ENCODE measurements at places on chromosomes 4 and X.

DNA sequence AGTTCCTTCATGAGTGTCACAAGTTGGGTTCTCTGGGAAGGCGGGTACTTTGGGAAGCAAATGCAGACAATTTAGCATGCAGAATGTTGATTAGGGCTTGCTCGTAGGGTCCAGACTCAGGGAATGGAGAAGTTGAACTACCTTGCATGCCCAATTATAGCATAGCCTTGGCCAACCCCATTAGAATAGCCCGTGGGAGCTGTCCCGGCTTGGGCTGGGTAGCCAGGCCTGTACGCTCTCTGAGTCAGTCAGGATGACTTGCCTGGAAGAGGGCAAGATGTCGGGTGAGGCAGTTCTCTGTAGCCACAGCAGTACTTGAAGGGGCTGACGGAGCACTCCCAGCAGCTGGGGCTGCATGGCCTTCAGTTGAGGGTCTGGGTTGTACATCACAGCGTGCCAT lies 19.5 kb downstream of the KIAA0232 start:
- no peak for DNase-seq

DNA sequence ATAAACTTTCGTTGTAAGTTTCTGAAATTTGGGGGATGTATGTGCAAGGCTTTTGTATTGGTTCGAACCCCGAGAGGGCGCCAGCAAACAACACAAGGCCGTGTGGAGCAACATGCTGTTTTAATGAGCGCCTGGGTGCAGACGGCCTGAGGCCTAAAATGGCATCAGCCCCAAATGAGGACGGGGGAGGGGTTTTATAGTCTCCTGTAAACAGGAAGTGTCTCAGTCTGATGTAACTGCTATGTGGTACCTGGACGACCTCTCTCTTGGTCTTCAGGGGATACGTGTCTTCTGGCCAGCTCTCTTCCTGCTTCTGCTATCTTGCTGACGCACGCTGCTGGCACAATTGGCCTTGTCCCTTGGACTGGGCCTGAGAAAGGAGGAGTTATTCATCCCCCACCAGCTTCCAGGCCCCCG lies 1348.0 kb downstream of the ADGRL3 start:
- DNase-seq, result no peak

DNA sequence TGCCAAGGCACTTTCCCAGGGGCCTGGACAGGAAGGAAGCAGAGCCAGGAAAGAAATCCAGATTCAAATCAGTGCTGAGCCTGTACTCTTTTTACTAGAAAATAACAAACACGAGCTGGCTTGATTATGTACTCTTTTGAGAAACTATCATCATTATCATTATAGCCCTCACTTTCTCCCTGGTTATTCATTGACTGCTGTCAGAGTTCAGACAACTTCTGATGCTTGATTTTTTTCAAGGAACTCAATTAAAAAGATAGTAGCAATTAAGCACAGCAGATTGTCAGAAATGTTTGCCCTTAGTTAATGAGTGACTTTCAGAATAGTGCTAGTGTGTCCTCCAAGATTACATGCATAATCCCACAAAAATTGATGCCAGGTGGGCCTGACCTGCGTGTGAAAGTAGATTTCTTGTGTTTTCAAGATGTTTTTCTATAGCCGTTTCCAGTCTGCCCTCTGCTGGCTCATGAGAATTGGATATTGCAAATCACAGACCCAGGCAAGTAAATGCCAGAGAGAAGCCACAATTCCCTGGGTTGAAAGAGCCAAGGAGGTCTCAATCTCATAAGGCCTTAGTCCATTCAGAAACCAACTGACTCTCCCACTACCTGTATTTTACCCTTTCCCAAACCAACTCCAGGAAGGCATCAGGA lies 14.3 kb upstream of the PNPLA4 start:
- no peak for DNase-seq

GRCh38 chrX:73992019-73992418 lies 312.0 kb upstream of the ZCCHC13 start:
- no peak for DNase-seq

DNA sequence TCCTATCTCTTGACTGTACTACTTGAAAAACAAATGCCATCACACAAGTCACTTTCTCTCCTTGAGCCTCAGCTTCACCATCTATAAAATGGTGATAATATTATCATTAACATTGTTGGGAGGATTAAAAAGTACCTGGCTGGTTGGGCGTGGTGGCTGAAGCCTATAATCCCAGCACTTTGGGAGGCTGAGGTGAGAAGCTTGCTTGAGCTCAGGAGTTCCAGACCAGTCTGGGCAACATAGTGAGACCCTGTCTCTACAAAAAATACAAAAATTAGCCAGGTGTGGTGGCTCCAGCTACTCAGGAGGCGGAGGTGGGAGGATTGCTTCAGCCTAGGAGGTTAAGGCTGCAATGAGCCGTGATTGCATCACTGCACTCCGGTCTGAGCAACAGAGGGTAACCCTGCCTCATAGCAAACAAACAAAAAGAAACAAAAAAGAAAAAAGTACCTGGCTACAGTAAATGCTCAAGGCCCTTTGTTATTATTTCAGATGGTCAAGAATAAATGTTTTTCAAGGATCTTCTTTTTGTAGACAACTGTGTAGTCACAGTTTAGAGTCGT lies 120.3 kb downstream of the CHRNA9 start:
- no peak for DNase-seq

- DNase-seq, result no peak
These were observed 101.9 kb downstream of the FBXW7 start for GRCh38 chr4:152434011-152434410.

DNA sequence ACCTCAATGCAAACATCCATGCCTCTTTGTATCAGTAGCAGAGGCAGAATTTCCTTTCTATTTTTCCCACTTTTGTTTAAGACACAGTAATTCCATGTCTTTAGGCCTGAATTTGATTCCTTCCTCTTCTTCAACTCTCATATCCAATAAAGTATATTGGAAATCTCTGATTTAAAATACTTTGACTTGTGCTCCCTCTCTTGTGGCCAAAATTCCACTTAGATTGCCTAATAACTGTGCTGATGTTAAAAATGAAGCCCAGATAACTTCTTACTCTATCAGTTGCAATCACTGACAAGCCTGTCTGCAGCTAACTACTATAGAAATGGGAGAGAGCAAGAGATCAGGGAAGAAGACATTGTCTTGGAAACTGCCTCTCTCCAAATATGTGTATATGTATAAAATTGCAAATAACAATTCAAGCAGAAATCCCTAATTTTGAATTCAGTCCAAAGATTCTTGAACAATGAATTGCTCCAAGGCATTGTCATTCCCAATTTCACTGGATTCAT lies 163.5 kb upstream of the SPIN4 start:
- DNase-seq, result no peak
